ENCODE measurements at places on chromosomes 11 and 22.

- no peak for DNase-seq
Measured at GRCh38 chr11:10862446-10862845, 4.6 kb upstream of the ZBED5 start.

DNA sequence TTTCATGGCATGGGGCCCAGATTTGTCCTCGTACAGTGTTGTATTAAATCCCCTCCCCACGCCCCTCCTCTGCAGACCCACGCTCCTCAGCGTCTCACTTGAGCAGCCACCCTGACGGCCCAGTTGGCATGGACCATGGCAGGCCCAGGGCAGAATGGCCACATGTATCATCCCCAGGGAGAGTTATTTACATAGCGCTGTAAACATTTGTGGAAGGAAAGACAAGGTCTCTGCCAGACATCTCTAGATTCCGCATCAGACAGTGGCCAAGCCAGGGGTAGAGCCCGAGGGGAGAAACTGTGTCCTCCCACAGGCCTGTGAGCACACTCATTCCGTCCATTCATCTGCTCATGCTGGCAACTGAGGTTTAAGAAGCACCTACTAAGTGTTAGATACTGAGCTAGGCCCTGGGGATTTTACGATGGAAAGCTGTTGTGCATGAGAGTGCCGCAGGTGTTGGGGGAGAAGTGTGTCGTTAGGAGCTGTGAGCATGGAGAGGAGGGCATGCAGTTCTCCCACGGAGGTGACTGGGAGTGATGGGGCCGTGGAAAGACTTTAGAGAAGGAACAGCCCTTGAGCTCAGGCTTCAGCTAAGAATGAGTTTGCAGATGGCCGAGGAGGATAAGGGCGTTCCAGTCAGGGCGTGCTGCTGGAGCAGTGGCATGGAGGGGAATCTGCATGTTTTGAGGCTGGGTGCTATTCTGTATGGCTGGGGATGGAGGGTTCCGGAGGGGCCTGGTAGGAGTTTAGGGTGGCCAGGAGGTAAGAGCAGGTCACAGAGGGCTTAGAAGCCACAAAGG lies 94.9 kb downstream of the GRIK4 start:
- no peak for DNase-seq

DNA sequence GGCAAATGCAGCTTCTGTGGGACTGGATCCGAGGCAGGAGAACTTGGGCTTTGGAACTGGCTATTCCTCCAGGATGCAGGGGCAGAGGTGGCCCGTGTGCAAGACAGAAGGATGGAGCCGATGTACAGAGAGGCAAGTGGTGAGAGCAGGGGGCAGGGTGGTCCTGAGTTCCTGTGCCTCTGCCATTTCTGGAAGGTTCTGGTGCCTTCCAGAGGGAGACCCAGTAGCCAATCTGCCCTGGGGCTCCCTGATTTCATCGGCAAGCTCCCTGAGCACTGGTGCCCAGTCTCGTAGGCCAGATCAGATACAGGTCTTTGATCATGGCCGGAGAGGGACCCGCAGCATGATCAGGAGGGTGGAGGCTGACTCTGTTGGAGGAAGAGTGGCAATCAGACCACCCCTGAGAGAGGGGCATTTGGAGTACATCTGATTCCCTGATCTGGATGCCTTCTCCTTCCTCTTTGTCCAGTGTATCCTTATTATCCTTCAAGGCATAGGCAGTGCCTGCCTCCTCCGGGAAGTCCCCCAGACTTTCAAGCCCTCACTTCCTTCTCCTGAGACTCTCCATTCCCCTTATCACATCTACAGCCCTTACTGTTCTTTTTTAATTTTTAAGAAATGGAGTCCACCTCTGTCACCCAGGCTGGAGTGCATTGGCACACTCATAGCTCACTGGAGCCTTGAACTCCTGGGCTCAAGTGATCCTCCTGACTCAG lies 9.7 kb downstream of the MRGPRD start:
- DNase-seq = no peak

- no peak for DNase-seq
Measured at GRCh38 chr11:34028425-34028824, 23.1 kb upstream of the CAPRIN1 start.

DNA sequence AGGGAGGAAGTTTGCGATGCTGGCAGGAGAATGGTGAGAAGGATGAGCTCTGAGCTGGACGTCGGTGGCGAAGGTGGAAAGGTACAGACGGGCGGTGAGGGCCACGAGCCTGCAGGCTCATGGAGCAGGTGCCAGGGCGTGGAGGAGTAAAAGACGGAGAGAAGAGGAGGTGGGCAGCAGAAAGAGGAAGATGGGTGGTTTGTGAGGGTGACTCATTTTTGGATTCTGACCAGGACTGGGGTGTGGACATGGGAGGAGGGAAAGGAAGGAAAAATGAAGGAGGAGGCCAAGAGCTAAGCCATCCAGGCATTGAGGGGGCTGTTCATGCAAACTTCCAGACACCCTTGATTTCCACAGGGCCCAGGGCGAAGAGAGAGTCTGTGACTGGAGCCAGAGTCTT lies 3.5 kb downstream of the ZDHHC24 start:
- DNase-seq = no peak

- DNase-seq = no peak
Measured at GRCh38 chr11:128686021-128686741, 7.7 kb upstream of the FLI1 start.

DNA sequence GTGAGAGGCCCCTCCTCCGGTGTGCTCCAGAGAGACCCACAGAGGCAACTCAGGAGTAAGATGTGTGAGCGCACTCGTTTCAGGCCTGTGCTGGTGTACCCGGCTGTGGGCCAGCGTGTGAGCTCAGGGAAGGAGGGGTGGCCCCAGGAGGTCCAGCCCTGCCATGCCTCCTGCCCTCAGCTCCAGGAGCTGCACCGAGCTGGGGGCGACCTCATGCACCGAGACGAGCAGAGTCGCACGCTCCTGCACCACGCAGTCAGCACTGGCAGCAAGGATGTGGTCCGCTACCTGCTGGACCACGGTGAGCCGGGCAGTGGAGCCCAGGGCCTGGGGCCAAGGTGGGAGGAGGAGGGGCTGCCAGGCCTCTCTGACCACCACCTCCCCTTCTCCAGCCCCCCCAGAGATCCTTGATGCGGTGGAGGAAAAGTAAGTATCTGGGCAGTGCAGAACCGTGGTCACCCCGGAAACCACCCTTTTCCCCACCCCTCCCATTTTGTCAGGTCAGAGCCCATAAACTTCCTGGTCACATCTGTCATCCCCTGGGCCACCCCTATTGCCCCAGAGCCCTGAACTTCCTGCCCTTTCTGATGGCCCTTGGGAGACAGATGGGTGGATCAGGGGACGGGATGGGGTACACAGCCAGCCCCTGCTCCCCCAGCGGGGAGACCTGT lies 2.5 kb upstream of the MDK start:
- no peak for DNase-seq

DNA sequence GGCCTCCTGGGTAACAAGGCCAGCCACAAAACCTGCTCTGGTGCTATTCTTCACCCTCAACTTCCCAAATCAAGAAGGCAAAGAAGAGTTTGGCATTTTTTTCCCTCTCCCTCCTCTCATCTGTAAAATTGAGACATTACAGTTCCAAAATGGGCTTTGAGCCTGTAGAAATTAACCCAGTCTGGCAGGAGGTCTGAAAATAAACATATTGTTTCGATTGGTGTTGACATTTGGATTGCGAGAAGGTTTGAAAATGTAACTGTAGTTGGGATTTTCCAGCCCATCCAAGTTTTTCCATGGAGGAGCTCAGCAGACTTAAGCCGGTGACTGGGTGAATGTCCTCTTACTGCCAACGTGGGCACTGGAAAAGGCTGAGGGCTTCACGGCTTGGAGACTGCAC lies 35.0 kb upstream of the ALX4 start:
- no peak for DNase-seq

- DNase-seq = no peak
Measured at GRCh38 chr11:75637998-75638397, 30.8 kb downstream of the MAP6 start.

- DNase-seq = peak; percentile 85
Measured at GRCh38 chr11:66891851-66892660, 35.2 kb downstream of the LRFN4 start.

DNA sequence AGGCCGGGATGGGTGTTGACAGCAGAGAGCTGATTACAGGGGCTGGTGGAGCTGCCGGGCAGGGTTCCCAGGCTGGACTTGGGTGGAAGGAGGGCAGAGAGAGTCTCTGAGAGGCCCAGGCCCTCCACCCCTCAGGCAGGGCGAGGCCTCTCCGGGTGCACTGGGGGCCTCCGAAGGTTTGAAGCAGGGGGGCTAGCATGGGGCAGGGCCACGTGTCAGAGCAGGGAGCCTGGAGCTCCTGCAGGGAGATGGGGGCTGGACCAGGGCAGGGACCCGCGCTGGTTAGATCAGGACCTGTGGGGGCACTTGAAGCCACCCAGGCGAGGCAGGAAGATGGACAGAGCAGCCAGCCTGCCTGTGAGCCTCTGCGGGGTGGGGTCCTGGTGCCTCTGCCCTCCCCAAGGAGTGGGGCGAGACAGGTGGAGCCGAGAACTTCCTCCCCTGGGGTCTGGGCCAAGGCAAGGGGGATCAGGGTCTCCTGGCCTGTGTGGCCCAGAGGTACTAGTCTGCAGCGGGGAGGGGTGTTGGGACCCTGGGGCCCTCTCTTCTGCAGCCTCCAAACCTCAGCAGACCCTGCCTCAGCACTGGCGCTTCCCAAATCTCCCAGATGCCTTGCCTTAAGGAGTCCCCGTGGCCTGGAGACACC lies 911 bp downstream of the PANX2 start:
- DNase-seq = no peak

DNA sequence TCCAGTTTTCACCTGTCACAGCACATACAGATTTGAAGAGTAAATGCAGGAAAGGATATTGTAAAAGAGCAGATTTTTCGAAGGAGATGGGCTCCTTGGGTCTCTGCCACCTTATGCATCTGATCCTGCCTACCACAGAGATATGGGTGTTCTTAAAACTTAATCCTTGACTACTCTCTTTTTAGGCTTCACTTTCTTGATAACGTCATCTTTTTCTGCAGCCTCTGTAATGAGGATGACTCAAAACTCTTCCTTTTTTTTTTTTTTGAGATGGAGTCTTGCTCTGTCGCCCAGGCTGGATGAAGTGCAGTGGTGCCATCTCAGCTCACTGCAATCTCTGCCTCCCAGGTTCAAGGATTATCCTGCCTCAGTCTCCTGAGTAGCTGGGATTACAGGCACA lies 7.8 kb downstream of the PRR14L start:
- no peak for DNase-seq

GRCh38 chr11:81203876-81204275 lies 1529.8 kb downstream of the FAM181B start:
- no peak for DNase-seq

GRCh38 chr11:27468995-27469695 lies 3.4 kb downstream of the LGR4 start:
- no peak for DNase-seq

- no peak for DNase-seq
Measured at GRCh38 chr11:78244546-78245255, 56.0 kb downstream of the USP35 start.

DNA sequence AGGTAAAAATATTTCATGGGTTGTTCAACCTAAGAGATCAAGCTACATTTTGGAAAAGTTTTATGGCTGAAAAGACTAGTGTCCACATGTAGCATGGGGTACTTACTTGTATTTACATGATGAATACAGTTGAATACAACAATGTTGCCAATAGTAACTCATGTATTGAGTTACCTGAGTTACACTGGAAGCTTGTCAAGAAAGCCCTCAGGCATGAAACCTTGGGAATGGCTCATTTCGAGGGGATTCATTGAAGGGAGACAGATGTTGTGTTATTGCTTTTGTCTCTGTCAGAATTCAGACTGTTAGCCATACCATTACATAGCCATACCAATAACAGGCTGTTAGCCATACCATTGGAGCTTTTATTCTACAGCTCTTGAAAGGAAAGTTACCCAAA lies 9.2 kb downstream of the OR51F2 start:
- DNase-seq = no peak
